ENCODE measurements at places on chromosomes 12 and 14. TPM values are rescaled to one million over a fixed set of nuclear protein-coding genes. Genes with fewer than 3 reads are reported as not detected.

The ERP27 gene
- not detected for total RNA-seq

- DNase-seq, result no peak
Measured at GRCh38 chr12:101563212-101563611, 31.6 kb upstream of the MYBPC1 start.

- DNase-seq, result no peak
Measured at GRCh38 chr12:79174626-79175025, 310.1 kb downstream of the SYT1 start.

The RFLNA gene
- 5.9 TPM for total RNA-seq

DNA sequence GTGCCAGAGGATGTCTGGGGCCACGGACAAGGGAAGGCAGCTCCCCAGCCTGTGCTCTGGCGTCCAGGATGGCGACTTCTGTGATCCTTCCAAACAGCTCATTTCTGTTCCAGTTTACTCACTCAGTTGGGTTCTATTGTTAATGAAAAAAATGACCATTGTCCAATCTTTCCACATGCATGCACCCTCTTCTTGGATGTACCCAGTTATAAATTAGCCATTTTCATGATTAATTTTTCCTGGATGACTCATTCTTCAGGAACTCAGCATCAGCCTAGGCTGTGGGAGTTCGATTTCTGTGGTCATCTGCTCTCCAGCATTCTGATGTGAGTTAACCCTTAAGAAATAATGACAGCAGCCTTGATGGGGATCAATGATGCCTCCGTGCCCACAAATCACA lies 926.8 kb downstream of the BCL11B start:
- DNase-seq, result no peak

- DNase-seq, result no peak
Measured at GRCh38 chr12:11228296-11228879, 41.1 kb downstream of the PRB3 start.

The GALC gene
- total RNA-seq, result 41.3 TPM

The AKAP5 gene
- total RNA-seq, result 31.7 TPM

The IRAK3 gene
- 5.5 TPM for total RNA-seq

DNA sequence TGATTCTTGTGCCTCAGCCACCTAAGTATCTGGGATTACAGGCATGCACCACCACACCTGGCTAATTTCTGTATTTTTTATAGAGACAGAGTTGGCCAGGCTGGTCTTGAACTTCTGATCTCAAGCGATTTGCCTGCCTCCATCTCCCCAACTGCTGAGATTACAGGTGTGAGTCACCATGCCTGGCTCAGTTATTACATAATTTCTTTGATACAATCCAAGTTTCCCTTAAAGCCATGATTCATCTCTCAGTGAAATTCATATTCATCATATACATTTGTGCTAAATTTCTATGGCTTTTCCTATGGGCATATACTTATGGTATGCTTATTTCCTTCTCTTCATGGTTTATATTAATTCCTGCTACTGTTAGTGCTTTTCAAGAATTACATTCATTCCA lies 29.1 kb upstream of the PZP start:
- no peak for DNase-seq
